Cerebellum (tissue), 4 donors: ENCODE measurements at places on chromosomes 4 and X. TPM values are rescaled to one million over a fixed set of nuclear protein-coding genes. Genes with fewer than 3 reads are reported as not detected.

CT45A3 gene
- total RNA-seq = not detected

GLRA2 gene
- 44.4 TPM for total RNA-seq

SPARCL1 gene
- 83.3 TPM for total RNA-seq

EMCN gene
- total RNA-seq = 5.2 TPM

HELT gene
- not detected for total RNA-seq

PDGFC gene
- total RNA-seq = 23.0 TPM

CCDC110 gene
- total RNA-seq = 5.1 TPM

PRAF2 gene
- 9.0 TPM for total RNA-seq

TACR3 gene
- 0.45 TPM for total RNA-seq

STARD8 gene
- 3.7 TPM for total RNA-seq

GABRB1 gene
- total RNA-seq = 48.8 TPM

MAGEB2 gene
- total RNA-seq = not detected

NAP1L2 gene
- total RNA-seq = 26.5 TPM

TMPRSS11F gene
- total RNA-seq = not detected
